ENCODE measurements at places on chromosomes 7 and 10.

- no peak for DNase-seq
Observed at GRCh38 chr10:130687566-130687965, 551.4 kb downstream of the GLRX3 start.

DNA sequence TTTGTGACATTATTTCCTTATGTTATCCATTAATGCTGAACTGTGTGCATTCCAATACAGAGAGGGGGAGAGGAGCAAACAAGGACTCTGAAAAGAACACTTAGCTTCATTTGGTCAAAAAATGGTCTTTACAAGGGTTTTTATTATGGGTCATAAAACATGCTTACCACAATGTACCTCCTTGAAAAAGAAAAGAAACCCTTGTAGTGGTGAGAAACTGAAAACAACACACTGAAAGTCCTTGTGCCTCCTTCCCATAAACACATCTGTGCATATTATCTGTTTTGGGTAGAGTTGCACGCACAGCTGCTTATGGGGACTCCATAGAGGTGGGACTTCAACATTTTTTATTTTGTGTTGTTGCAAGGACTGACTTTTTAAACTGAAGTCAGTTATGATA, 98.7 kb downstream of the CDK6 start:
- no peak for DNase-seq

DNA sequence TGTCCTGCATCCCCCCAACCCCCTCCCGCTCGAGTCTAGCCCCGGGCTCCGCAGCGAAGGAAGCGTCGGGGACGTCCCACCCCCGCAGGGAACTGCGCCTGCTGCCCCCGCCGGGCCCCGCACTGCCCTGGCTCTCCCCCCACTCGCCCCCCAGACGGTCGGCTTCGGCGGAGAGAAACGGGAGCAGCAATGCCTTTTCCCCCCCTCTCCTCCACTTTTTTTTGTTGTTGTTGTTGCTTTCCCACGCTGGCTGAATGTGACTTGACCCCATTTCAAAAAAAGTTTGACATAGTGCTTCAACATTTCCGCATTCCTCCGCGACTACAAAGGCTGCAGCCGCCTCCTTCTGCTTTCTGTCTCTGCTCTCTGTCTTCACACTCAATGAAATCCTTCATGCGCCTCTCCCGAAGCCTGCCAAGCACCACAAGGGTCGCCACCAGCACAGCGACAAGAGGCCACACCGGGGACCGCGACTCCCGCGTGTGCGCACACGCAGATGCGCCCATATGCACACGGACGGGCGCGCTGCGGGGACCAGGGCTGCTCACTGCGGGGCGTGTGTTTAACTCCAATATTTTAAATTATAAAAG, 1.0 kb downstream of the CDK6 start:
- peak; percentile 42 for DNase-seq

GRCh38 chr10:77332256-77332655, 305.4 kb downstream of the KCNMA1 start:
- no peak for DNase-seq

DNA sequence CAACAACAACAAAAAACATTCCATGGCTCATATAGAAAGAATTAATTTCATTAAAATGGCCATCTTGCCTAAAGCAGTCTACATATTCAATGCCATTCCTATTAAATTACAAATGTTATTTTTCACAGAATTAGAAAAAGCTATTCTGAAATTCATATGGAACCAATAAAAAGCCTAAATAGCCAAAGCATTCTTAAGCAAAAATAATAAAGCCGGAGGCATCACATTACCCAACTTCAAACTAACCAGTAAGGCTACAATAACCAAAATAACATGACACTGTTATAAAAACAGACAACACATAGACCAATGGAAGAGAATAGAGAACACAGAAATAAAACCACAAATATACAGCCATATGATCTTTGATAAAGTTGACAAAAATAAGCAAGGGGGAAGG, 330.4 kb downstream of the KIF20B start:
- no peak for DNase-seq

- no peak for DNase-seq
Observed at GRCh38 chr7:107815254-107815882, 12.3 kb upstream of the SLC26A3 start.

GRCh38 chr7:133491846-133492652, 239.2 kb downstream of the EXOC4 start:
- DNase-seq, result no peak

DNA sequence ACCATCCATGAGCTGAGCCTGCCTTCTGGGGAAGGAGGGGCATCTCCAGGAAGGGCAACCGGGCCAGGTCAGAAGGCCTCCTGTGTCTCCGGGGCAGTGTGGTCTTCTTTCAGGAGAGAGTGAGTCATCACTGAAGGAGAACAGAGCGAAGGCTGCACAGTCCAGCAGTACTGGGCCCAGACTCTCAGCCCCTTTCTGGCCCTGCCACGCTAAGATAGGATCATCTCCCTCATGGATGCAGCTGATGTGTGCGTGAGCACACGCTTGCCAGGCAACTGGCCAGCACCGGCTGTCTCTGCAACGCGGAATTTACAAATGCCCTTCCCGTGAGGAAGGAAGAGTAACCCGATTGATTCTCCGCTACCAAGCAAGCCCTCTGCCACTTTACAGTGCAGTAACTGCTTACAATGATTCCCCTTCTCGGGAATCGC, 328.2 kb downstream of the TNS3 start:
- peak; percentile 20 for DNase-seq

DNA sequence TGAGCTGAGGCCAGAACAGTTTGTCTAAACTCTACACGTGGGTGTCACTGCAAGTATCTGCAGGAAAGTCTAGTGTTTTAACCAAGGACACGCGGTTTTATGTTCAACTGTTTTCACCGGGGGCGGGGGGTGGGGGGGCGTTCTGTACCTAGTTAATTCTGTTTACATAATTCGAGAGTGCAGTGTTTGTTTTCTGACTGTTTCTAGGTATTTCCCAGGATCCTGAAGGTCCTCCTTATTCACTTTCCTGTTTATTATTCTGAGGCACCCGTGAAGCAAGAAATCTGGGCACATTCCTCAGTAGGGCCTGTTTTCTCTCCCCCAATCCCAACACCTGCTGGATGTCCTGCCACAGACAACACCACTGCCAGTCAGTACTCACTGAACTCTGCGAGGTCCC, 7.6 kb downstream of the LOXL4 start:
- no peak for DNase-seq

GRCh38 chr7:106464651-106465050, 179.9 kb upstream of the NAMPT start:
- no peak for DNase-seq

GRCh38 chr7:14762561-14762960, 140.0 kb downstream of the DGKB start:
- DNase-seq, result no peak

- DNase-seq, result no peak
Observed at GRCh38 chr10:42938351-42938750, 138.5 kb upstream of the RET start.

DNA sequence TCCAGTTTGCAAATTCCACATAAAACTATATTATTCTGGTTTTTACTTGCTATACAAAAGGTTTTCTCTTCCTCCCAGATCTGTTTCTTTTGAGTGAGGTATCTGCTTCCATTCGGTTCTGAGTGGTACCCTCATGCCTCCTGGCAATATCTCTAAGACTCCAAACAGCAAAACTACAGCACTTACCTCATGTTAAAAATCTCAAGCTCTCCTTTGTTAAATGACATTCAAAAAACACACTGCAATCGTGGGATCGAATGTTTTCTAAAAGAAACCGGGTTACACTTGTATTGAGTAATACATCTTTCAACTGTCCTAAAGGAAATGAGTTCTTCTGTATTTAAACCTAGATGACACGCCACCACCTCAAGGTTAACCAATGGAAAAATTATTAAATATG, 11.1 kb downstream of the YWHAG start:
- no peak for DNase-seq

DNA sequence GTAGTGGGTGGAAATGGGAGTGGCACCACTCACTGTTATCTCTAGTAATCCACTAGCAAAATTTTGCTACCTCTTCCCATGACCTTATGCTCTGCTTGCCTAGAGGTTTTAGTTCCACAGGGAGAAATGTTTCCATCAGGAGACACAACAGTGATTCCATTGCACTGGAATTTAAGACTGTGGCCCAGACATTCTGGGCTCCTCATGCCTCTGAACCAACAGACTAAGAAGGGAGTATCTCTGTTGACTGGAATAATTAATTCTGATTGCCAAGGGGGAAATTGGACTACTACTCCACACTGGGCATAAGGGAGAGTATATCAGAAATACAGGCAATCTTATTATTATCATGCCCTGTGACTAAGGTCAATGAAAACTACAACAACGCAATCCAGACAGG, 16.2 kb upstream of the BRAF start:
- no peak for DNase-seq

DNA sequence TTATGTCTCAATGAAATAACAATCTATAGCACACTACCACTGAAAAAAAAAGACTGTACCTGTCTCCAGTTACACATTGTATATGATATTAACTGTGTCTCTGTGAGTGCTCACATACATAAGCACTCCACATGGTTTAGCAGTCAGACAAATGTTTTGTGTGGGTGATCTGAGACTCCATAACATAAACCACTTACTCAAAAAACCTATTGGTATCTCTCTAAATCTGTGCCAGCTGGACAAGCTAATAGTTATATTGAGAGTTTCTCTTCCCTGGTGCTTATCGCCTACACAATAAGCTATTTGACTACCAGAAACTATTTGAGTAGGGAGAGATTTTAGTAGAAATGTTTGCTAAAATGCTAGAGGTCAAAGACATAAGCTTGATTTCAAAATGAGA, 190.1 kb upstream of the AGR3 start:
- DNase-seq, result no peak

DNA sequence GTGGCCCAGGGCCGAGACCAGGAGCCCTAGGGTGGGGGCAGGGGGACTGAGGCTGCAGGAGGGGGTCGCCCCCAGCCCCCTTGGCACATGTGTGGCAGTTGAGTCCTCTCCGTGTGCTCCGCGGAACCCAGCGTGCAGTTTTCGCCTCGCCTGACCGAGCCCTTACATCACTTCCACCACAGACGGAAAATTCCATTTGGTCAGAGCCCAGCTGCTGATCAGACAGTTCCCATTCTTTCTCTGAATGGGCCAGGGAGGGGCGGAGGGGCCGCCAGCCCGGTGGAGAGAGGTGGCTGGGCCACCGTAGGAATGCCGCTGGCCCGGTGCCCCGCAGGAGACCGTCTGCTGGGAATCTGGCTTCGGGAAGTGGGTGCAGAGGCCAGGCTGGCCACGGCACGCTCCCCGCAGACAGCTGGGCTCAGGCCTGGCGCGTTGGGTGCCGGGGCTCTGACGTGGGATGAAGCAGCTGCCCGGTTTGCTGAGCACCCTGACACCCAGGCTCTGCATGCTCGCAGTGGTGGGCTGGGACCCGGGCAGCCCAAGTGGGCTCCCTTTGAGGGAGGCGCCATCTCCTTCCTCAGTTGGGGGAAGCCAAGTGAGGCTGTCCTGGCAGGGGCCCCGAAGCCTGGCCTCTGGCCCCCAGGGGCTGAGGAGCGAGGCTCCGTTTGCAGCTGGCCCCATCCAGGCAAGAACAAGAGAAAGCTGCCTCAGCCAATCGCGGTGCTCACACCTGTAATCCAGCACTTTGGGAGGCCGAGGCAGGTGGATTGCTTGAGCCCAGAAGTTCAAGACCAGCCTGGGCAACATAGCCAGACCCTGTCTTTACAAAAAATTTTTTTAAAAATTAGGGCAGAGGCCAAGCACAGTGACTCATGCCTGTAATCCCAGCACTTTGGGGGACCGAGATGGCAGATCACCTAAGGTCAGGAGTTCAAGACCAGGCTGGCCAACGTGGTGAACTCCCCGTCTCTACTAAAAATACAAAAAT, 9.9 kb downstream of the TTYH3 start:
- DNase-seq, result no peak

GRCh38 chr7:27917774-27918314, 177.9 kb downstream of the TAX1BP1 start:
- no peak for DNase-seq

DNA sequence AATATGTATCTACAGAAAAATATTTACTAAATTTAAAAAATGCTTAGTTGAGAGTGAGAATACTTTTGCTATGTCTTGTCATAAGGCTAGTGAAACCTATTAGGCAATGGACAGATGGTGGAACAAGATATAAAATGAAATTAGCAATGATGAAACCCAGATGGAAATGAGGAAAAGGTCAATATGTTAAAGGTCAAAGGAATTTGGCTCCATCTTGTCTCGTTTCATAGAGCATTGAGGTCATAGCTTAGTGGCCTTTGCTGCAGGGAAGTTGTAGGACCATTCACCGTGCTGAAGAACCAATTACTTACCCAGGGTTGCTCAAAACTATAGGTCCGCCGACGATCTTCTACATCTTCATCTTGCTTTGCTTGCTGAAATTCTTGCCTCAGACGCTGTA, 683.9 kb downstream of the PARD3 start:
- DNase-seq, result no peak

All from HEK293T (cell line).